ENCODE measurements at places on chromosomes 12 and 14.

DNA sequence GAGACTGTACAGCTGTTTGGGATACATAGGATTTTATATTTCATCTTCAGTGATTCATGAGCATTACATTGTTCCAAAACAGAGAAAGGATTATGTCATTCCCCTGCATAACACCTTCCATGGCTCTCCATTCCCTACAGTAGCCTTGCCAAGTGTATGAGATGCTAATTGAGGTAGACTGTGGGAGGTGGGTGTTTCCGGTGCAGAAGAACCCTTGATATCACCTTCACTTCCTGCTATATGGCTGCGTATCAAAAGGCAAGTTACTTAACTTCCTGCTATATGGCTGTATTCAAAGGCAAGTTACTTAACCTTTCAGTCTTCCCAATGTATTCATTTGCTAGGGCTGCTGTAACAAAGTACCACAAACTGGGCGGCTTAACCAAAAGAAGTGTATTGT lies 11.2 kb downstream of the FAR2 start:
- DNase-seq, result no peak

GRCh38 chr14:69741055-69741454 lies 25.9 kb upstream of the SRSF5 start:
- no peak for DNase-seq

DNA sequence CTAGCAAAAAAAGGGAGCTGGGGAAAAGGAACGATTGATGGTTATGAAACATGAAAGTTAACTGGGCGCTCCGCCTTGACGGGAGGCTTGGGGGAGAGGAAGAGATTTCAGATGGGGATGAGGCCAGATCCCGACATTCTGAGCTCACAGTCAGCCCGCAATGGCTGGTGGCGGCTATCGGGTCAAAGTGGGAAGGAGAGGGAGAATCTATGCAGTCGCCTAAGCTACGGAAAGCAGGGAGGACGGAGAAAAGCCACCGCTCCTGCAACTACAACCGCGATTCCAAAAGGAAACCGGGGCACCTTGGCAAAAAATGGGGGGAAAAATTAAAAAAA lies 502 bp downstream of the MPHOSPH9 start:
- DNase-seq, result peak; percentile 2

DNA sequence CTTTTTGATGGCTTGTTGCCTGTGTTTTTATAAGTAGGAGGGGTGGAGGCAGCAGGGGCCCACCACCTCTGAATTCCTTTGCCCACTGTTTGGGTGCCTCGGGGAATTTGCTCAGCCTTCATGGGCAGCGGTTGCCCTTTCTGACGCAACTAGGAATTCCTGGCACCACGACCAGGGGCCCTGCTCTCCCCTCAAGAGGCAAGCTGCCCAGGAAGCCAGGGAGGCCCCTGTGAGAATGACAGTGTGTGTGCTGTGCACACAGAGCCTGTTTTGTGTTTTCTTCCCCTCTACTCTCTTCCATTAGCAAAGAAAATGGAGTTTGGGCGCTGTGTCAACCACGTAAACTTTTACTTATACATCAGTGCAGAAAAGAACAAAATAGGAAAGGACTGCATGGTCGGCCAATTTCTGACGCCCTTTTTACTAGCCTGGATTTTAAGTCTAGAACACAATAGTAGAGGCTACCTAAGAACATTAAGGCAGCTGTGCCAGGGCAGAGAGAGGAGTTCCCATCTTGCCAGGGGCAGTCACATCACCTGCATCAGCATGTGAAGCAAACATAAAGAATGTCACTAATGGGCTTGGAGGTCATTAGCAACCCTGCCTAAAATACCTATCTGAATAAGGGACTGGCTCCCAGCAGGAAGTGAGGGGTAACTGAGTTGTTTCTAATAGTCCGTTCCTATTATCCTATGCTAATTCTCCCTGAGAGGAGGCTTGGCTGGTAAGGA lies 17.9 kb upstream of the PTGR2 start:
- DNase-seq, result peak; percentile 66

- no peak for DNase-seq
Observed at GRCh38 chr12:29883941-29884554, 100.3 kb upstream of the TMTC1 start.

DNA sequence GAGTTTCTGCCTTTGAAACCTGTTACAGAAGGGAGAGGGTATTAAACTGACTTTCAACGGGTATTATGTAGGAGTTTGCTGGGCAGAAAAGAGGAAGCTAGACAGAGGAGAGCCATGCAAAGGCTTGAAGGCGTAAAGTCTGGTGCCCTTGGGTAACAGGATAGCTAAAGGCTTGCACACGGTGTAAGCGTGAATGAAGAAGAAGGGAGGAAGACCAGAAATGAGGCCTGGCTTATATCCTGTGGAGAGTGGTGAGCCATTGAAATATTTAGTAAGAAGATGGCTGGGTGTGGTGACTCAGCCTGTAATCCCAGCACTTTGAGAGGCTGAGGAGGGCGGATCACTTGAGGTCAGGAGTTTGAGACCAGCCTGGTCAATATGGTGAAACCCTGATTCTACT lies 22.6 kb downstream of the SUDS3 start:
- DNase-seq, result no peak

GRCh38 chr12:125287155-125287847 lies 222.1 kb downstream of the AACS start:
- DNase-seq, result no peak

GRCh38 chr12:13417516-13417915 lies 221.0 kb downstream of the EMP1 start:
- no peak for DNase-seq

- DNase-seq, result no peak
Observed at GRCh38 chr12:44377443-44378187, 498.5 kb downstream of the NELL2 start.

GRCh38 chr12:54004841-54005530 lies 3.8 kb upstream of the HOXC8 start:
- DNase-seq, result no peak

DNA sequence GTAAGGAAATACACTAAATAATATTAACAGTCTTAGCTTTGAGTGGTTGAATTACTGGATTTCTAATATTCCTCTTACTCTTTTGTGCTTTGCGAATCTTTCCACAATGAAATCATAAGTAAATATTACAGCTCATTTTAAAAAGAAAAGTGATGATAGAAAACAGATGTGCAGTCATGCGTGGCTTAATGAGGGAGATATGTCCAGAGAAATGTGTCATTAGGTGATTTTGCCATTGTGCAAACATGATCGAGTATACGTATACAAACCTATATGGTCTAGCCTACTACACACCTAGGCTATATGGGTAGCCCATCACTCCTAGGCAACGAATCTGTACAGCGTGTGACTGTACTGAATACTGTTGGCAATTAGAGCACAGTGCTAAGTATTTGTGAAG lies 59.3 kb downstream of the SLC15A5 start:
- no peak for DNase-seq

DNA sequence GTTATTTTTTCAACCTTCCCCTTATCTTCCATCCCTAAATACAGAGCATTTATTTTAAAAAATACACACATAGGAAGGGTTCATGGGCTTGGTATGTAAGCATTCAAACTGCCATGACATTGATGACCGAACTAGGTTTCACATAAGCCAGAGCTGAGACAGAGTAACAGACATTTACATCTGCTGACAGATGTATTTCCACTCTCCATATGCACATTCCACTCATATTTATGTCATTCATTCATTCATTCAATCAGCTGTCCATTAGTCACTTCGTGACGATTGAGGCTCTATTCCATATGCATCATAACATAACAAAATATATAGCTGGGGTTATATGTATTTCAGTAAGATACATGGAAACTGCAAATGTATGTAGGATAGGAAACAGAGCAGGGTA lies 145.5 kb upstream of the OTX2 start:
- no peak for DNase-seq

DNA sequence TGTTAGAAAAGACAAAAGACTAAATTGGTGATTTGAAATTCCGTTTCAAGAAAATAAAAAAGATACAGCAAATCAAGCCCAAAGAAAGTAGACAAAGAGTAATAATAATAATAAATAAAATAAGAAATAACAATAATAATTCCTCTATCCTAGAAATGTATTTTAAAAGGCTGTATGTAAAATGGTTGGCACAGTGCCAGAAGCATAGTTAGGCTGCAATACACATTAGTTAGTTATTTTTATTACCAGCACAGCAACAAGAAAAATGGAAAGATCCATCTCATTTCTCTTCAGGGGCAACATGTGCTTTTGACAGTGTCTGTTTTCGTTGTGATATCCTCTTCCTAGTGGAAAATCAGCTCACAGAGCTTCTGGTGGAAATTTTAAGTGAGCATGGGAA lies 174.1 kb upstream of the TMTC1 start:
- DNase-seq, result no peak

DNA sequence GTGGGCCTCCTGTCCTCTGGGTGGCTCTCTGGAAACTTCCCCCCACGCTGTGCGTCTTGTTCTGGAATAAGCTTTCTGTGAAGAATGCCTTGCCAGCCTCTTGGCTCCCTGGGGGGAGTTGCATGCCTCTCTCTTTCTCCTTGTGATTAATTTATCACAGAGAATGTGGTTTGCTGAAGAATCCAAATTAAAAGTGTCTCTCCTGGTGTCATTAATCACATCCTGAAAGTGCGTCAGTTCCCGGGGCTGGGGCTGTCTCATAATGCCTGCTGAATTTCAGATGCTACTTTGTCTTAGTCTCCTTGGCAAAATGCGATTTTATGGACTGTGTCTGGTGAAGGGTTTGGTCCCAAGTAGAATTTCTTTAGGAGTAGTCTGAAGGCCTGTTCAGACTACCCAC lies 787.7 kb upstream of the TMEM132C start:
- no peak for DNase-seq

- DNase-seq, result no peak
Observed at GRCh38 chr14:53331921-53332320, 178.8 kb upstream of the DDHD1 start.

GRCh38 chr14:46573498-46573897 lies 78.1 kb downstream of the RPL10L start:
- DNase-seq, result no peak

DNA sequence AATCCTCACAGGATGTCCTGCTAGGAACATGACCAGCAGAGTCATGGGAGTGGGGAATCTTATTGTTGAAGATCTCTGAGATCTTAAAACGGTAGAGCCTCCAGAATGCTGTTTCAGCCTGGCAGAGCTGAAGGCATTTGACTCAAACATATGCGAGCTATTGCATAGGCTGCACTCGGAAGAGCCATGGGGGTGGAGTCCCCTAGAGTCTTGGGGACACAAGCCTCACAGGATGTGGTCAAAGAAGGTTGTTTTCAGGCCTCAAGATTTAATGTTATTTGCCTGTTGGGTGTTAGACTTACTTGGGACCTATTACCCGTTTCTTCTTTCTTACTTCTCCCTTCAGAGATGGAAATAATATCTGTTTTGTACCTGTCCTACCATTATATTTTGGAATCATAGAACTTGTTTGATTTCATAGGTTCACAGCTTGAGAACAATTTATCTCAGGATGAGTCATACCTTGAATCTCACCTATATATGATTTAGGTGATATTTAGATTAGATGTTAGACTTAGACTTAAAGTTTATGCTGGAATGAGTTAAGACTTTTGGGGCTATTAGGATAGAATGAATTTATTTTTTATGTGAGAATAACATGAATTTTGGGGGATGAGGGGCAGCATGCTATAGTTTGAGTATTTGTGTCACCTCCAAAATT lies 172.2 kb upstream of the ATP2B1 start:
- no peak for DNase-seq

GRCh38 chr12:78181544-78182162 lies 351.0 kb downstream of the NAV3 start:
- DNase-seq, result no peak

DNA sequence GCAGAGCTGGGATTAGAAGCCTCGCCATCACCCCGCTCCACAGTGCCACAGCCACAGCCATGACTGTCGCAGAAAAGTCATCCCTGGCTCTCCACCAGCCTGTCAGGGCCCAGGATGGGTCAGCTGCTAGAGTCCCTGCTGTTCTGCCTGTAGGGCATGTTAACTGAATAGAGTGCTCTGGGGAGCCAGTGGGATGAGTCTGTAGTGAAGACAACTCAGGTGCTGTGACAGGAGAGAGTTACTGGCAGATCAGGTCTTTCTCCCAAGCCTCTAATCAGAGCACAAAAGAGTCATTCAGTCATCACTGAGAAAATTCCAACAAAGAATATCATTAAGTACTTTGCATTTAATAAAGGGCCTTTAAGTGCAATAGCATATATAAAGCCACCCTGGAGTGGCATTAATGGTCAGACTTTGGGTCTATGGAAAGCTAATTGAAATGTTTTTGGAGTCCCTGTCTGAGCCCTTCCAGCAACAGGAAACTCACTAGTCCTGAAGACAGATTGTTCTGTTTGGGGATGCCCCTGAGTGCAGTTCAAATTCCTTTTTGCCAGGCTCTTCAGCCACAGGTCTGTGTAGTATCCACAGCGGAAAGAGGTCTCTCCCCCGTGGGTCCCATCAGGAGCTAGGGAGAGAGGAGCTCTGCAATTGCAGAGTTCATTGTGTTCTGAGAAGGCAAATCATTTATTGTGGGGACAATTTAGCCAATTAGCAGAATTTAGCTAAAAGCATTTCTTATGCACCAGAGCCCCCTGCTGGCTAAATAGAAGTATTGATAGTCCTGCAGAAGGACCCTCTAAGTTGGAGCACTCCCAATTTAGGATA lies 45.2 kb upstream of the C14orf132 start:
- DNase-seq, result peak; percentile 5

- no peak for DNase-seq
Observed at GRCh38 chr14:70289138-70289537, 70.3 kb downstream of the COX16 start.

DNA sequence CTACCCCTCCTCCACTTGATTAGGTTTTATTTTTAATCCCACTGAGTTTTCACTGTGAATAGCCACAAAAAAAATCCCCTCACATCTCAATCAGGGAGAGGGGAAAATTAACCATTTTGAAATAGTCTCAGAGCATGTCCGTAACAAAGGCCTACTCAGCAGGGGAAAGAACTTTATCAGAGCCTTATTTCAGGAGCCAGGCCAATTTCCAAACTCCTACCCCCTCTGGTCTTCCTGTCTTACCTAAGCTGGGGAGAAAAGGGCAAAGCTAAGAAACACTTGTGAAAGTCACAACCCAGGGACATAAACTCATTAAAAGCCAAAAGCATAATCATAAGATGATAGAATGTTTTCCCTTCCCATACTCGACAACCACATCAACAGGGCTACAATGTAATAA lies 260.3 kb upstream of the DIO3 start:
- DNase-seq, result no peak

DNA sequence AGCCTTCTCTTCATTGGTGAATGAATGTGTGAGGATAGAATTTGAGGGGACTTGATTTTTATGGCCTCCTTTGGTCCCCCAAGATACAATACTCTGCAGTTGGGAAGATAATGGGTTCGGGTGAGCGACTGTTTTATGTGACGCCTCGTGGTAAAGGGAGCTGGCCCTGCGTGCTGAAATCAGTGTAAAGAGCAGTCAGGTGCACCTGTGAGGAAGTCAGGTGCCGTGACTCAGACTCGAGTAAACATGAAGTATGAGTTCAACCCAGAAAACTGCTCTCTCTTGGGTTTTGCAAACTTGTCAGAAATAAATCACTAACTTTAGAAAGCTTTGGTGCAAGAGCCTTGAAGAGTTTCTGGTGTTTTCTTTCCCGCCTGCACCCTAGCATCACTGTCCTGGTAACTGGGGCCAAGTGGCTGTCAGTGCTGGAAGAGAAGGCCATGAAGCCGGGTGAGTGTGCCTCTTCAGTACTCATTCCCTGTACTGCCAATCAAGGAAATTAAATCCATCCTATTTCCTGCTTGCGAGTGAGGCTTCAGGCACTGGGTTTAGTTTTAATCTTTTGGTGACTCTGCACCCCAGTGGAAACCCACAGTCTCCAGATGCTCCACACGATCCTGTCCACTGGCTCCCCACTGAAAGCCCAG lies 59.2 kb downstream of the AACS start:
- DNase-seq, result no peak
